Activated CD4-positive, alpha-beta T cell treated with anti-CD3 and anti-CD28 coated beads, Interleukin-10, Interleukin-2, amounts not matched to agents 100 ng/mL and 50 ng/mL, durations not matched to agents 16 hours and 8 hours (primary cell): ENCODE measurements at places on chromosomes 13 and 19.

DNA sequence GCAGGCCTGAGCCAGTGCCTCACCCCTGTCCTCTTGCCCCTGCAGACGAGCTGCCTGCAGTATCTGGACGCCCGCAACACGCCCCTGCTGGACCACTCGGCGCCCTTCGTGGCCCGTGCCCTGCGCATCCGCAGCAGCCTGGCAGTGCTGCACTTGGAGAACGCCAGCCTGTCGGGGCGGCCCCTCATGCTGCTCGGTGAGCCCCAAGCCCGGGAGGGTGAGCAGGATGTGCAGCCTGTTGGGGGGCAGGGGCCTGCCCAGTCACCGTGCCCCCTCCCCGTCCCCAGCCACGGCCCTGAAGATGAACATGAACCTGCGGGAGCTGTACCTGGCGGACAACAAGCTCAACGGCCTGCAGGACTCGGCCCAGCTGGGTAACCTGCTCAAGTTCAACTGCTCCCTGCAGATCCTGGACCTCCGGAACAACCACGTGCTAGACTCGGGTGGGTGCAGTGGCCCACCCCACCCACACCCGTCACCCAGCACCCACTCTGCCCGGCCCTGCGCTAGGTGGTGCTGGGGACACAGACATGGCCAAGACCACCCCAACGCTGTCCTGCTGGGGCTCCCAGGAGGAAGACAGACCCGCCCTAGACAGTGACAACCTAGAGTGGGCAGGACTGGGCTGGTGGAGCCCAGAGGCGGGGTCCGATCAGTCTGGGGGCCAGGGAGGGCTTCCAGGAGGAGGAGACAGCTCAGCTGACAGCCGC lies 18.6 kb downstream of the NKPD1 start:
- no peak for DNase-seq

GRCh38 chr19:53389978-53390377 lies 5.0 kb upstream of the ZNF765 start:
- DNase-seq, result no peak

GRCh38 chr19:29012457-29012856 lies 200.5 kb downstream of the UQCRFS1 start:
- no peak for DNase-seq

DNA sequence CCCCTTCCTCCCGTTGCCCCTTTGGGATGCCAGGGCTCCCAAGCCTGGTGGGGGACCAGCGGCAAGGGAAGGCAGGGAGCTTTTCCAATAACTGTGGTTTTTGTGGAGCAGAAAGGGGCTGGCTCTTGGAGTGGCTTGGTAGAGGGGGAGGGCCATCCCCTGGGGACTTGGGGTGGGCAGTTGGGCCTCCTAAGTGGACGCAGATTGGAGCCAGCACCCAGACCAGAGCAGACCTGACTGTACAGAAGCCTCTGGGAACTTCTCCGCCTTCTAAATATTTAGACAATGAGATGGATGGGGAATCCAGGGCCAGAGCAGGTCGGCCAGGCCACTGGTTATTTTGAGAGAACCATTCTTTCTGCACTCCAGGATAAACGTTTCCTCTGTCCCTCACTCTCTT lies 4.2 kb downstream of the PTGIR start:
- no peak for DNase-seq

DNA sequence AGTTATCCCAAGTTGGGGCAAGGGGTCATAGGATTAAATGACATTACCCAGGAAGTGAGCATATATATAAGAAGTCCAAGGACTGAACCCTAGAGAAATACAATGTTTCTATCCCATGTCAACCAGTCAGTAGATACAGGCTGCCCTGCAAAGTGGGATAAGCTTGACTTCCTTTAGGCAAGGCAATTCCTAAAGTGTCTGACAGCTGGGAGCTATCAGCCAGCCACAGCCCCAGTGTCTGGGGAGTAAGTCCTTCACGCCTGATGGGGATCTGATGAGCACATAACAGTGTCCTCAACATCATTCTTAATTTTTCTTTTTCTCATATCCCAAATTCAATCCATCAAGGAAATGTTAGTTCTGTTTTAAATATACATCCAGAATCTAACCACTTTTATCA lies 54.1 kb downstream of the DNAJC15 start:
- no peak for DNase-seq

GRCh38 chr19:38877781-38878574 lies at the start of gene RINL:
Gene RINL, minus strand, starts transcription at chr19:38878275. Its CDS starts 1,533 bp downstream, at chr19:38876742.
- DNase-seq, result peak; percentile 80

- DNase-seq, result no peak
These were observed 42.3 kb downstream of the DEDD2 start for GRCh38 chr19:42174958-42175734.

DNA sequence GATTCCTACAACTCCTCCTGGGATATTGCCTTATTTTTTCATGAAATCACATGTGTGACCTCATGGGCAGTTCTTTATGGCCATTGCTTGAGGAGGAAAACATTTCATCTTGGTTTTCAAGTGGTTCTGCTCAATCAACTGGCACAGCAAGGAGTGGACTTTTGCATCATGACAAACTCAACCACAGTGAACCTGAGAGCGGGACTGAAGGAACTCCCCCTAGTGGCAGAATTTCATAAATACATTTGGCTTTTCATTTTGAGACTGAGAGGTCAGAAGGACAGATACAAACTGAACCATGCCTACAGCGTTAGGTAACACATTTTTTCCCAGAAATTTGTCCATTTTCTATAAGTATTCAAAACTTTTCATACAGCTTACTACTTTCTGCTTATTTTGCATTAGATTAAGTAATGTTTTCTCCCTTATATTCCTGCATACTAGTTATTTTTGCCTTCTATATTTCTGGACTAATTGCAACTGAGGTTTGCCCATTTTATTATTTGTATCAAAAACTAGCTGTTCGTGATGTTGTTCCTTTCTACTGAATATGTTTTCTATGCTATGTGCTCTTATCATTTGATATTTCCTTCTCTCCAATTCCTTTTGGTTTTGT lies 13.4 kb upstream of the SIGLEC12 start:
- peak; percentile 65 for DNase-seq

DNA sequence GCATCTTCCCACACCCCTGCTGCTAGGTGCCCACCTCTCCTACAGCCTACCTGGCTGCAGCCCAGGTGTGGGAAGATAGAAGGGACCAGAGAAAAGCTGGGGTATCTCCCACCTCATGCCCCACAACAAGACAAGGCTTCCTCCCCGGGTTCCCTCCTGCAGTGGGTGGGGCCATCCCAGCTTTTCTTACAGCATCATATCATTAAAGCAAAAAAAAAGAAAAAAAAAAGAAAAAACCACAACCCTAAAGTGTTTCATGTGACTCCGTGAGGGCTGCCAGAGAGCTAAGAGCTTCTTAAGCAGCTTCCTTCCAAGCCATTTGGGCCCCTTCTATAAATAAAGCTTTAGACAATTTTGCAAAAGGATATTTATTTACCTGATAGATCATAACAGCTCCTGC lies 455.4 kb upstream of the TSHZ3 start:
- no peak for DNase-seq

GRCh38 chr13:20798027-20798426 lies 24.3 kb upstream of the EEF1AKMT1 start:
- no peak for DNase-seq

GRCh38 chr13:74092711-74093110 lies 41.5 kb downstream of the KLF12 start:
- DNase-seq, result no peak
